Activated CD8-positive, alpha-beta memory T cell treated with anti-CD3 and anti-CD28 coated beads, Interleukin-2, amount 50 U/mL, for 4 hours (primary cell): ENCODE measurements at places on chromosomes 6 and 20.

DNA sequence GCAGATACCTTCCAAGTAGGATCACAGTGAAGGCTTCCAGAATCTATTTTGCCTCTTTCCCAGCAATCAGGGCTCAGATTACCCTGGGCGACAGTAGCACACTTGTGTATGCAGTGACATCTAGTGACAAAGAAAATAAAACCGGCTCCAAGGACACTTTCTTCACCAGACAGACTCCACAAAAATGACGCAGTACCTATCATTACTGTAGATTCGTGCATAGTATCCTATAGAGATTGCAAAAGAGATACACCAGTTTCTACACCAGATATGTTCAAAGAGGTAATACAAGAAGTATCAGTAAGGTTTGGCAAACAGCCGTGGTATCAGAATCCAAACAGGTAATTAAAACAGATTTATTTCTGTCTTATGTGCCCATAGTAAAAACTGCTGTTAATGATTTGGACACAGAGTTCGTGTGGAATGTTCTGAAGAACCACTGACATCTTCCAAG is 600.4 kb upstream of the JAG1 start:
- DNase-seq = no peak

DNA sequence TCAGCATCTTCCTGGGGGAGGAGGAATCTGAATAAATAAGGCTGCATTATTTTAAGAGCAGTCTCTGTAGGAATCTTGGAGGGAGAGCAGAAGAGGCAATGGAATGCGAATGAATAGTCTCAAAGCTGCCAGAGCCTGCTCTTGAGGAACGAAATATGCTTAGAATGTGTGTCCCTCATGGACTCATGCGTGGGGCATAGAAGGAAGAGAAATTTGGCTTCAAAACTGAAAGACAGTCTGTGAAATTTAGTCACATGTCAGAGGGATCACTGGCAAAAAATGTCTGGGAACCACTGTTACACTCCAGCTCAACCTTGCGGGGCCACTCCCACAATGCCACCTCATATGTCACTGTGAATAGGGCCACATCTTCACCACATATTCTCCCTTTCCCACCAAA is 95.5 kb downstream of the GJA10 start:
- no peak for DNase-seq

DNA sequence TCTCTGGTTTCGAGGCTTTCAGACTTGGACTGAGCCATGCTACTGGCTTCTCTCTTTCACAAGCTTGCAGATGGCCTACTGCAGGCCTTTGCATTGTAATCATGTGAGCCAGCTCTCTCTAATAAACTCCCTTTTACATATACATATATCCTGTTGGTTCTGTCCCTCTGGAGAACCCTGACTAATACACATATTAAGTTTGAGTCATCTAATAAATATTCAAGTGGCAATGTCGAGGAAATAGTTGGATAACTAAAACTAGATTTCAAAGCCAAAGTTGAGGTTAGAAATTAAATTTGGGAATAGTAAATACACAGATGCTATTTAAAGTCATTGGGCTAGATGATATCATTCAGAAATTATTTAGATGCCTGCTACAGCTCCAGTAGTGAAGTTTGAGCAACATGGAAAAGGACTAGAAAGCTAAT is 1343.4 kb downstream of the GRIK2 start:
- DNase-seq = no peak

DNA sequence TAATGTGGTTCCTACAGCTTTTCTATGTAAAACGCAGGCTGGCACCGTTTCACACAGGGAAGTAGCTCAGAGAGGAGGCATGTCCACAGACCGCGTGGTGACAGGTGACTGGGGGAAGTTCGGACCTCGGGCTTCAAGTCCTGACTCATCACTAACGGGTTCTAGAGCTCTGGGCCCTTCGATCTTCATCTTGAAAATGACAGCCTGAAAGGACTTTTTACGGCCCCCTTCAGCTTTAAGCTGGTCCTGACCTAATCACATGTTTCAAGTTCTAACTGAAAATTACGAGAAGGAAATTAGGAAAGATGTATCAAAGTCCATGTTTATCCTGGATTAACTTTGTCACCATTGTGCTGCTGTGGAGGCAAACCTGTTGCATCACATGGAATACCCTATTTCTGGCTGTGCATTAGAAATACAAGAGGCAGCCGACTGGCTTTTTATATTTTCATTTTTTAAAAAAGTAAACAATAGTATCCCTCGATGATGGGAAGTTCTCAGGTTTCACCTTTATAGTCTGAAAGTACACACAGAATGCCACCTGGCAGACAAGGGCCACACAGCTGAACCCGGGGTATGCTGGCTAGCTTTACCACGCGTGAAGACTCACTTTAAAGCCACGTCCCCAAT is 2.0 kb downstream of the MAN1A1 start:
- DNase-seq = peak; percentile 31

DNA sequence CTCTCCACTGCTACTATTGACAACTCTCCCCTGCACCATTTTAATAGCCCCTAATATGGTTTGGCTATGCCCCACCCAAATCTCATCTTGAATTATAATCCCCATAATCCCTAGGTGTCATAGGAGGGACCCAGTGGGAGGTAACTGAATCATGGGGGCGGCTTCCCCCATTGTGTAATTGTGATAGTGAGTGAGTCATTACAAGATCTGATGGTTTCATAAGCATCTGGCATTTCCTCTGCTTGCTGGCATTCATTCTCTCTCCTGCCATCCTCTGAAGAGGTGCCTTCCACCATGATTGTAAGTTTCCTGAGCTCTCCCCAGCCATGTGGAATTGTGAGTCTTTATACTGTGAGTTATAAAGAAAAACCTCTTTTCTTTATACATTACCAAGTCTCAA is 74.1 kb upstream of the TCF21 start:
- DNase-seq = no peak

- no peak for DNase-seq
Measured at GRCh38 chr6:144921206-144921975, 636.3 kb downstream of the UTRN start.

GRCh38 chr6:156801712-156802111 is 24.5 kb downstream of the ARID1B start:
- no peak for DNase-seq

GRCh38 chr6:10272591-10272990 is 142.3 kb downstream of the TFAP2A start:
- DNase-seq = no peak

DNA sequence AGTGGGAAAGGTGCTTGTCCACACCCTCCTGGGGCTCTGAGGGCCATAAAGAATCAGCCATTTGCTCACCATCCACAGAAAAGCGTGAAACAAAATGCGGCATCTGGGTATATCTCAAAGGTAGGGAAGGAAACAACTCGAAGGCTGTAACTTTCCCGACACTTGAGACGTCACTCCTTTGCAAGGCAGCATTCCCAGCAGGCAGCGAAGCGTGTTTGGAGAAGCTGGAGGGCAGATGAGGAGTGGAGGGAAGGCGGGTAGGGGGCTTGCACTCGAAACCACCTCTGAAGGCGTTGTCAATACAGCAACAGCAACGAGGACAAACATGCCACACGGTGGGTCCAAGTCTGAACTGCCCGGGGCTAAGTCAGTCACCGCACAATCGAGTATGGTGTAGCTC is 98.4 kb downstream of the FOXC1 start:
- no peak for DNase-seq

GRCh38 chr6:30267423-30267822 is 54.2 kb upstream of the TRIM26 start:
- DNase-seq = no peak

- DNase-seq = no peak
Measured at GRCh38 chr6:163252061-163252591, 162.4 kb upstream of the QKI start.

DNA sequence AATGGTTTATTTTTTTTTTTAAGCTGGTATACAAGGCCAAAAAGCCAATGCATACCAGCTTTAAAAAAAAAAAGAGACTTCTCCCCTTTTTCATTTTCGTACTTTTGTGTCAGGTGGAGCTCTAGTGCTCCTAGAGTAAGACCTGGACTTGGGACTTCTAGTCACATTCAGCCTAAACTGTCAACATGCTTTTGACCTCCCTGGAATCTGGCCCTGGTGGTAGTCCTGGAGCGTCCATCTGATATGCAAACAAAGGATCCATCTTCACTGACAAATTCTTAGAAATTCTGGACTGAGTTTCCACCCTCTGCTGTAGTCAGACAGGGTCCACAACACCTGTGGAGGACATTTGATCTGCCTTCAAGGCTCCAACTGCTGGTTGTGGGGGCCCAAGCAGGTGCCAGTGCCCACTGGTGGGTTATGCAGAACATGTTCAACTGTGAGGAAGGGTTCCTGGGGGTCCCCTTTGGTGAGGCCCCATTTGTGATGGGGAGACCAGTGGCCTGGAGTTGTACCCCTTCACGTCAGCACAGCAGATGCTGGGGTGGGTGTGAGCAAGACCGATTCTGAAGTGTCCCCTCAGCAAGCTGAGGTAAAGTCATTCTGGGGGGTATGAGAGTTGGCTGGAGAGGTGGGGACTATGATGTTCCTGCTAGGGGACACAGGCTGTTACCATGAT is 12.6 kb upstream of the PCMTD2 start:
- no peak for DNase-seq

- DNase-seq = no peak
Measured at GRCh38 chr6:105592329-105592728, 189.4 kb upstream of the PREP start.

GRCh38 chr6:151071295-151071694 is 168.5 kb upstream of the AKAP12 start:
- no peak for DNase-seq

- DNase-seq = no peak
Measured at GRCh38 chr6:145279993-145280392, 455.3 kb downstream of the EPM2A start.

DNA sequence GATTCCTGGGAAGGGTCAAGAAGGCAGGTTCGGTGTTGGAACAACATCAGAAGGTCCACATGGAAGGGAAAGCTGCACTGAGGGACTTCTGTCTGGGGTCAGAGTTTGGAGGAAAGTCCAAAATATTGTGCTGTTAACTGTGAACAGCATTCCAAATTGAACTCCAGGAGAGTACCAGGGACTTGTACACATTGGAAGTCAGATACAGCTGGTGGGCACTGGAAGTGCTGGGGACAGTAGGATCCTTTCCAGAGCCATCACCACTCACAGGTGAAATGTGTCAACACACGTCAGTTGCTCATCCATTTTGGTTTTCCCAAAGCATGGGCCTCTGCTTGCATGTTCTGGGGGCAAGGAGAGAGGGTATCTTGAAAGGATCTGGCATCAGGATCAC is 18.6 kb downstream of the FOXO3 start:
- no peak for DNase-seq

DNA sequence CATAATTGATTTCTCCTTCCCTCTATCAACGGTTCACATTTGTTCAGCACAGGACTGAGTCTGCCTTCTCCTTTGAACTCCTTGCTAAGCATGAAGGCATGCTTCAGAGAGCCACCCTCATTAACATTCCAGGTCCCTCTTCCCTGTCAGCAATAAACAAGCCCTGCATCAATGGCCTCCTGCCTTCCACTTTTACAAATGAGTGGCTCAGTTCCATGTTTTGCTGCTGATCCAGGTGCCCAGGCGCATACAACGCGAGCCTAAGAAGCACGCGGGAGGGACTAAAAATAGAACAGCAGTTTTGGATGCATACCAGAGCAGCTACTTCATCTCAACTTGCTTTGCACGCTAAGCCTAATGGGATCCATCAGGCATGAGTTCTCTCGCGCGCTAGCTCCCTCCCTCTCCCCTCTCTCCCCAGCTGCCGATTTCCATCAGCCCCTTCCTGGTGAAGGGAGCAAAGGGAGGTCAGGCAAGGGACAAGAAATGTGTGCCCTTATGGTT is 53.4 kb downstream of the TRAF3IP2 start:
- no peak for DNase-seq

DNA sequence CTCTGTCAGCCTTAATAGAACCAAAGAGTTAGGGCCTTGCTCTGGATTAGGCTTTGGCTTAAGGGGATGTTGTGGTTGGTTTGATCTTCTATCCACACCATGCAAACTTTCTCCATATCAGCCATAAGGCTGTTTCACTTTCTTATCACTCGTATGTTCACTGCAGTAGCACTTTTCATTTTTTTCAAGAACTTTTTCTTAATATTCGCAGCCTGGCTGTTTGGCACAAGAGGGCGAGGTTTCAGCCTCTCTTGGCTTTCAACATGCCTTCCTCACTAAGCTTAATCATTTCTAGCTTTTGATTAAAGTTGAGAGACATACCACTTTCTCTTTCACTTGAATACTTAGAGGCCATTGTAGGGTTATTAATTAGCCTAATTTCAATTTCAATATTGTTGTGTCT is 193.1 kb downstream of the NRN1 start:
- no peak for DNase-seq

- DNase-seq = no peak
Measured at GRCh38 chr20:42955713-42956112, 234.0 kb downstream of the PTPRT start.

DNA sequence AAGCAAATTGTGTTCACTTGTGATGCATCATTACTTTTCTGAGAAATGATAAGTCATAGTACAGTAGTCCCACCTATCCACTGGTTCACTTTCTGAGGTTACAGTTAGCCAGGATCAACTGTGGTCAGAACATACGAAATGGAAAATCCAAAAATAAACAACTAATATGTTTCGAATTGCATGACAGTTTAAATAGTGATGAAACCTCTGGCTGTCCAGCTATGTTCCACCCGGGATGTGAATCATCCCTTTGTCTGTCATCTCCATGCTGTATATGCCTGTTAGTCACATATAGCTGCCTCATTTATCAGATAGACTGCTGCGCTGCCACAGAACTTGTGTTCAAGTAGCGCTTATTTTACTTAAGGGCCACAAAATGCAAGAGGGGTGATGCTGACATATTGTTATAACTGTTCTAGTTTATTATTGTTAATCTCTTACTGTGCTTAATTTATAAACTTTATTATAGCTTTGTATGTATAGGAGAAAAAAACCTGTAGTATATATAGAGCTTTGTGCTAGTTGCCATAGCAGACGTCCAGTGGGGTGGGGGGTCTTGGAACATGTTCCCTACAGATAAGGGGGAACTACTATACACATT is 29.2 kb downstream of the AFDN start:
- DNase-seq = no peak

DNA sequence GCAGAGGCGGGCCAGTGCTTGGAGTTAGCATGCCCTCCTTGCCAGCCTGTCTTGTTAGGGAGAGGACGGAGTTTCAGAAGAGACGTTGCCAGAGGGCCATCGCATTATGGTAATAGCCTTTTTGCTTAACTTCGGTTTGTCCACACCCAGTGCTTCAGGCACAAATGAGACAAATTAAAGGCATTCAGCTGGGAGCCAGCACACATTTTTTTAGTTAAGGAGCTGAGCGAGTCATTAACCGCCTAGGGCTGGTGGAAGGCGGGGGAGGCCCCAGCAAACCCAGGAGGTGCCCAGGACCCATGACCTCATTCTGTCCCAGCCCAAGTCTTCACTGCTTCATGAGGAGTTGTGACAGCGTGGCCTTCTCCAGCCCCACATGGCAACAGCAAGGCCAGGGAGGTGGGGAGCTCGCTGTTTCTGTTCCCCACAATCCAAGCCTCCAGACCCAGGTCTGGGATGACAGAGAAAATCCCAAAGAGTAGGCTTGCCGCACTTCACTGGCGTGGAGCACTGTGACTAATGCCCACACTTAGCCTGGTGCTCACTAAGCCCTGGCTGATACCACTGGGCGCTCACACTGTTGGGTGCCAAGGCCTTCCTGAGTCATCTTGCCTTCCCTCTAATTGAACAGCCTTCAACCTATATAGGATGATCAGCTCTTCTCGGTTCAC is 237.1 kb downstream of the ANKRD60 start:
- no peak for DNase-seq

GRCh38 chr6:108330806-108331205 is 36.0 kb downstream of the AFG1L start:
- DNase-seq = no peak
